Smooth muscle cell of trachea (primary cell): ENCODE measurements at places on chromosomes 7 and 10. TPM values are rescaled to one million over a fixed set of nuclear protein-coding genes. Genes with fewer than 3 reads are reported as not detected.

The OR6V1 gene
- total RNA-seq, result not detected in 2 replicates

The SPACDR gene
- 0.73 and 2.6 TPM in 2 replicates for total RNA-seq

The CYP2E1 gene
- 0.33 and 0.44 TPM in 2 replicates for total RNA-seq

The LRIT1 gene
- not detected in 2 replicates for total RNA-seq

The TMEM213 gene
- total RNA-seq, result not detected in 2 replicates
